Activated naive CD8-positive, alpha-beta T cell treated with anti-CD3 and anti-CD28 coated beads for 36 hours (primary cell): ENCODE measurements at places on chromosomes 1 and 21.

DNA sequence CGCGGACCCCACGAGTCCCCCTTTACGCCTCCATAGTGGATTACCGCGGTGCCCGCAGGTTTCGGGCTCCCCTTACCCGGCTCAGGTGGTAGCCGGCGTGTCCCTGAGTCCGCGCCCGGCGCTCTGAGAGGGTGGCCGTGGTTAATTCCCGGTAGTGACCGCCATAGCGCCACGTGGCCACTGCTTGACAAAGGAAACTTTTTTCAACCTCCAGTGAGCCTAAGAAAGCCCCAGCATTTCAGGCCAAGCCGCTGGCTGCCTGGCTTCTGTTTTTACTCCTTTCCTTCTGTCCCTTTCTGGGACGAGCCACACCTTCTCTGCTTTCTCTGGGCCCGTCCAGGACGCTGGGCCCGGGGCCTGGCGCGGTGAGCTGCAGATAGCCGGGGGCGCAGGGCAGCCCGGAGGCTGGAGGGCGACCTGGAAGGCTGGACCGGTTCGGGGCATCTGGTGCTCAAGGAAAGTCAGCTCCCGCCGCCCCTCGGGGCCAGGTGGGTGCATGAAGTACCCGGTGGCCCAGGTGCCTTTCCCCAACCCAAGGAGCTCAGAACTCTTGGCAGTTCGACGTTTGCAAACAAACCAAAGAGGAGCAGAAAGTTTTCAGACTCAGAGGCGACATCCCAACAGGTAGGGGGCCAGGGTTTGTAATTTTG is 540 bp upstream of the C1orf198 start:
- no peak for DNase-seq

DNA sequence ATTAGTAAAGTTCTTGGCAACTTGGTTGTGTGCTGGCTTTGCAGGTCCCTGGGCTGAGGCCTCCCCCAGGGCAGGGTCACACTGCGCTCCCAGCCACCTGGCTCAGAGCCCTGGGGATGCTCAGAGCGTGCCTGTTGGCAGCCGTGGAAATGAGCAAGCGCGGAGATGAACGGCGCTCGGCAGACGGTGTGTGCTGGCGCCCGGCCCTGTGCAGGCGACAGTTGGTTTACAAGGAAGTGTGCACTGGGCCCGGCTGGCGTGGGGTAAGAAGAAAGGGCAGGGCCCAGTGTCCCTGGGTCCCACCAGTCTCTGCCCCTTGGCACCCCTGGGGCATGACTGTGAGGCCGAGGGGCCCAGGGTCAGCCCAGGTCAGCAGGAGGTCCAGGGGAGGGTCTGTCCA is 25.7 kb upstream of the PEX10 start:
- DNase-seq: no peak

GRCh38 chr1:99640672-99641071 is 5.2 kb upstream of the PALMD start:
- no peak for DNase-seq

DNA sequence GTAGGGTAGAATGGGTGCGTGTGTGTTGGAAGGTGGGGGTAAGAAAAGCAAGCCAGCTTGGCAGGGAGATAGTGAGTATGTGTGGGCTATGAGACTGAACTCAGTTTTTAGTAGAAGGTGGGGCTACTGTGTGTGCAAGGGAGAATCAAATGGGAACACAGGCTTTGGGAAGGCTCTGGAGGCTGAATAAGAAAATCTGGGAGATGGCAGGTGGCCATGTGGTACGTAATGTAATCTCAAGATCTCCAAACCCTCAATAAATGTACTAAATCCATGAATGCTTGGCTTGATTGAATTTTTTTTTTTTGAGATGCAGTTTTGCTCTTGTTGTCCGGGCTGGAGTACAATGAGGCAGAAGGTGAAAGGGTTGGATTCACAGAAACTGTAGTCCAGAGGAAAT is 3.5 kb upstream of the ZSCAN20 start:
- no peak for DNase-seq

- DNase-seq: peak; percentile 37
Observed at GRCh38 chr1:54798769-54799641, 2.1 kb downstream of the TTC22 start.

DNA sequence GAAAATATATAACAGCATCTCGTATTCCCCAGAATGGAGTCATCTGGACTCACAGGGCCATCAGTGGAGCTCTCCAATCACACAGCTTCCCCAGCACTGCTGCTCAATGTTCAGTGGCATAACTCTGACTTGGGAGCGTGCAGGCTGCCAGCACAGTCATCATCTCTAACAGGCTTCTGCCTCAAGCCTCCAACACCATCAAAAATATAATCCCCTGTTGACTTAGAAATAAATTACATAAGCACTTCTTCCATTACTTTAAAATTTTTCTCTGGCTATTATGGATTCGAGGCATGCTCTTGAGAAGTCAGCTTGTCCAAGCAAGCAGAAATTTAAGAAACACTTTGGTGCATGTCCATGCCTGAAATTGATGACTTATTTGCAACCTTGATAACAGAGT is 6.2 kb downstream of the DUSP23 start:
- no peak for DNase-seq

GRCh38 chr1:212777151-212777550 is 14.4 kb downstream of the NSL1 start:
- DNase-seq: no peak

DNA sequence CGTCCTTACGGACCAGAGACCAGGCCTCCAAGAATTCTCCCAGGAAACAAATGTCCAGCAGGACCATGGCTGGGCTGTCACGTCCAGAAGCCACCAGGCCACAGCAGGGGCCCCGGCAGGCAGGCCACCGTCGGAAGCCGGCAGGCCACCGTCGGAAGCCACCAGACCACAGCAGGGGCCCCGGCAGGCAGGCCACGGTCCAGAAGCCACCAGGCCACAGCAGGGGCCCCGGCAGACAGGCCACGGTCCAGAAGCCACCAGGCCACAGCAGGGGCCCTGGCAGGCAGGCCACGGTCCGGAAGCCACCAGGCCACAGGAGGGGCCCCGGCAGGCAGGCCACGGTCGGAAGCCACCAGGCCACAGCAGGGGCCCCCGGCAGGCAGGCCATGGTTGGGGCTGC is 67.0 kb upstream of the PDE9A start:
- DNase-seq: no peak

DNA sequence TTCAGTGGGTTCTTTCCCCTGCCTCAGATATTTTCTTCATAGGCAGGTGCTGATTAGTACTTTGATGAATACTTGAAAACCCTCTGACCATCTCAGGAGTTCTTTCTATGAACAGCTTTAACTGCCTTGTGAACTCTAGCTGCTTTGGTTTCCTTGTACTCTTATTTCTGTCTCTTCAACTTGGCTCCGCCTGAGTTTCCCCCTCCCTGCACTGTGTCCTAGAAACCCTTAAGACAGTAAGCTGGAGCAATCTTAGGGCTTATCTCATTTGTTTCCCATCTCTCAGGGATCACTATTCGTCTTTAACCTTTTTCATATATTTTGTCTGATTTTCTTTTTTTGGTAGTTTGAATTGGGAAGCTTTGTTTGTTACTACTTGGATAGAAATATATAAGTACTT is 99.1 kb downstream of the PKN2 start:
- no peak for DNase-seq

- no peak for DNase-seq
Observed at GRCh38 chr1:27297903-27298302, 24.1 kb upstream of the TMEM222 start.

GRCh38 chr1:5881526-5882222 is 110.6 kb downstream of the NPHP4 start:
- DNase-seq: no peak

GRCh38 chr1:83064589-83065242 is 934.2 kb downstream of the TTLL7 start:
- no peak for DNase-seq

- DNase-seq: no peak
Observed at GRCh38 chr1:31694964-31695313, 8.9 kb downstream of the COL16A1 start.

DNA sequence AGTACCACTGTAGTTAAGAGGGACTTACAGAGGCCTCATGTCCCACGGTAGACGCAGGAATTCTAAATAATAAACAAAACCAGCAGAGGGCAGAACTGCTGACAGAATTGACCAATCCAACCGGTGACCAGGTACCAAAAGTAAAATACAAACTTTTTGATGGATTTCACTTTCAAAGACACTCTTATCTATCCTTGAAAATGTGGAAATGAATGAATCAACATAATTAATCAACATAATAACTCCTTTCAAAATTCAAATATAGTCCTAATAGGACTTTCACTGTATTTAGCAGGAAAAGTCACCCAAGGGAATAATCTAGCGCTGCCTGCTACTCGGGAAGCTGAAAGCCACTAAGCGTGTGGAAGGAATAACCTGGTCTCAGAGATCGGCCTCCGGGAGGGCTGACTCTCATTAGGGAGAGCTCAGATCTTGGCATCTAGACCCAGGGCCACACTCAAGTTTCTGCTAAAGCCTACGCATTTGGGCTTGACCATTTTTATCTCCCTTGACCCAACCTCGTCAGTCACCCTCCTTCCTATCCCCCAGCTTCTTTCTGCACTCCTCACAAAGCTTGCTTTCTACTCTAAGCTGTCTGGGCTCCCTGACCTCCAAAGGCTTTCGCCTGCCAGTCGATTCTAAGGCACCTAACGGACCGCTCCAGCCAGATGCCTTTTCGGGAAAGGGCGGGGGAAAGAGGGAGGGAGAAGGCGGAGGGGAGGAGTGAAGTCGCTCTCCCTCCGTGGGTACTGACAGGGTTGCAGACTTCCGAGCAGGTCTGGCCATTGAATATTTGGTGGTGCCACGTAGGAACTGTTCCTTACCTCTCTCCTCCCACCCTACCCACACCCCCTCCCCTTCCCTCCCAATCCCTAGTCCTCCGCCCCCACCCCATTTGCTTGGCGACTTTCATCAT is 1.6 kb downstream of the COL11A1 start:
- no peak for DNase-seq

DNA sequence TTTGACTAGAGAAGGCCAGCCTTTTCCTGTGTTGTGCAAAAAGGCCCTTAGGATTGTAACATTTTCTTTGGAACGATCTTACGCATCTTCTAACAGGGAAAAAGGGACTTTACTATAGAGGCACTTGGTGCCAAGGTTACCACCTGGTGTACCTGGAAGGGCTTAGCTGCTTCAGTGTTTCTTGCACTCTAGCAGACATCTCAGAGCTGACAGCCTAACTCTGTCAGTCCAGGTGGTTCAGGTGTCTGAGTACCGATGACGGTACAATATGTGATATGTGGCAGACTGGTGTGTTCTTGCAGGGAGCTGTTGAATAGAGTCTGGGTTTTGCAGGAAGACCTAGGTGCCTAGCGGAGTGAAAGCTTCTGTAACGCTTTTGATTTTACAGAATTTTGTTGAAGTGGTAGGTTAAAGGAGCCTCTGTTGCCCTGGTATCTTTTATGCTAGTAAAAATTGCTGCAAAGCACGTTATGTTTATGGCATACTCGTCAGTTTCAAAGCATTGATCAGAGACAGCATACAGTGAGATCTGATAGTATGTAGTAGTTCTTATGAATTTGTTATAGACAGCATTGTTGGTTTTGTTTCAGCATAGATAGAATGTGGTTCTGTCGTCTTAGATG is 1.4 kb downstream of the MAGI3 start:
- DNase-seq: no peak

- no peak for DNase-seq
Observed at GRCh38 chr1:8164670-8165069, 138.6 kb upstream of the ERRFI1 start.

DNA sequence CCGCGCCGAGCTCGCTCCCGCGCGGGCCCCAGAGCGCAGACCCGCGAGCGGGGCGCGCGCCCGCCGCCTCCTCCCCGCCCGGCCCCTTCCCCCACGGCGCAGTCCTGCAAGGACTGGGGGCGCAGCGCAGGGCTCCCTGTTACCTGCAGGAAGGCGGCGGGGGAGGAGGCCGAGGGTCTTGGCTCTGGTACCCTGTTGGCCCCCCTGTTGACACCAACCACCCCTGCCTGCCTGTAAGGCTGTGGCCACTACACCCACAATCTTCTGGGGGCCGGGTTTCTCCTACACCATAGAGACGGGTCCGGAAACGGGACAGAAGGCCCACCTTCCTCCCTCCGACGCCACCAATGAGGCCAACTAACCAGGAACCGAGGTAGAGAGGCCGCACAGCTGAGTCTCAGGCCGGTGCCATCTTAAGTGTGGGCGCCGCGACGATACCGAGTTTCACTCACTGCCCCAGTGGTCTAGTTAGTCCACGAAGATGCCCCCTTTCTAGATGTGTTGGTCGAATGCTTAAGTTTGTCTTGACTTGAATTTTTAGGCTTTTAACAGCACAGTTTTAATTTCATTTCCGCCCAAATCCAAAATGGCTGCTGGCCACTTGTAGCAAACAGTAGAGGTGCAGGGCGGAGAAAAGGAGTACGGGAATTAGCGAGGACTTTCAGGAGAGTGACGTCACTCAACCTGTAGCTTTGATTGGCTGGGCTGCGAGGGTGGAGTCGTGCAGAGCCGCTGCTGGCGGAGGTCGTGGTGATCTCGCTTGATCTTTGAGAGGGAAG is at the start of gene SCYL3:
TSS of gene SCYL3 (minus strand) at position 252 of the 779 bp plus-strand sequence. CDS start 5,056 bp downstream, outside the sequence.
- peak; percentile 88 for DNase-seq

DNA sequence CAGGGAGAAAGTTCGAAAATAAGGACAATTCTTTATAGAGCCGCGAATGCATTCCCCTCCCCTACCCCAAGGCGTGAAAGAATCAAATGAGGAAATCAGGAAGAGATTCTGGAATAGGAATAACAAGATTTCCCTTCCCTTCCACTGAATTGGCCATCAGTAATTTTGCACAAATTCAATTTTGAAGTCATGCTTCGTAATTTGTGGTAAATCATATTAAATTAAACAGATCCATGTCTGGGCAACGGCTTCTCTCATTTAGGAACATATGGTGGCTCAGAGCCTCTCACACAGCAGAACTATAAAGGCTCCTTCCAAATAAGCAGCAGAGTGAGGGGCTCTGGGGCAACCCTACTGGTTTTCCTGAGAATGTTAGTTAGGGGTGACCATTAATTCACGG is 152.9 kb downstream of the CLIC6 start:
- no peak for DNase-seq

GRCh38 chr1:10328180-10328963 is 70.5 kb upstream of the PGD start:
- no peak for DNase-seq

GRCh38 chr1:30942326-30942963 is 33.9 kb upstream of the SDC3 start:
- no peak for DNase-seq

- DNase-seq: no peak
Observed at GRCh38 chr21:38349111-38349746, 92.4 kb downstream of the KCNJ15 start.

GRCh38 chr1:220914283-220915116 is 35.3 kb downstream of the HLX start:
- DNase-seq: no peak

DNA sequence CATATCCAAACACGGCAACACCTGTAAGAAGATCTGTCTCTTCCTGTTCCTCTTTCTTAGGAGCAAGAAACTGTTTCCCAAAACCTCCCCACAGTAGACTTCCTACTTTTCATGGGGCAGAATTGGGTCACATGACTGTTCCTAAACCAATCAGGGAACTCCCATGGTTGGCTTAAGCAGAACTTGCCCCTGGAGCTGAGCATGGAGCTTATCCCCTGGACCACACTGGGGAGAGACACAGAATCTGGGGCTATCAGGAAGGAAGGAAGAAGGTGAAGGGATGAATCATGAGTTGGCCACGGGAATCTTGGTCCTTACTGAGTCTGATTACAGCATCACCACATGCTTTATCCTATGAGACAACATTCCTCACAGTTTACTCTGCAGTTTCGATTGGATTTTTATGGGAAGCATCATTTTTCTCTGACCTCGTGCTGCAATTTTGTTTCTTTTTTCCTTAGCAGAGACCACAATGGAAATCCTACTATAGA is 81.8 kb downstream of the CDC7 start:
- no peak for DNase-seq
